ENCODE measurements at places on chromosomes 2 and 18.

DNA sequence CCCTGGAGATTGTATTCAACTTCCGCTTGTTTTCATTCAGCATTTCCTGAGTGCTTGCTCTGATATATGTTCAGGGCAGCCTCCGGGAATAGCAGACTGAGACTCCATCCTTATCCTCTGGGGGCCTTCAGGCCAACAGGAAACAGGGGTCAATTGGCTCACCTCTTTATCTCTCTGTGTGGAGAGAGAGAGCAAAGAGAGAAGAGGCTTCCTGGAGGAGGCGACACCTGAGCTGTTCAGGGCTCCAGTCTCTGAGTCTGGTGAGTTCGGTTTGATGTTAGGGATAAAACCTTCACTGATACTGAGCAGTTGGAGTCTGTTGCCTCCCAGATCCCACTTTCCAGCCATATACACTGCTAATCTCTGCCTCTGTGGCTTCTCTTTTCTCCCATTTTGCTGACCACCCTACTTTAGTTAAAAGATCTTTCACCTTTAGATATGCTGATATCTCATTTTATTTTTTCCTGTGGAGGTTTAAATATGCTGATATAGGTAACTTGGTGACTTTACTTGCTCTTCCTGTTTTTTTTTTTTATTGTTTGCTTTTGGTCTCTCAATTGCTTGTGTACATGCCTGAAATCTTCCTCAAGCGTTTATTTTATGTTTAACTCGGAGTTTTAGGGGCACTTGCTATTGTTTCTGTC lies 56.9 kb downstream of the KCNS3 start:
- no peak for DNase-seq
- H3K4me1 ChIP-seq, result peaks cover 3% of the 10 kb centered on the region
- H3K27ac ChIP-seq, result no peak overlapping the region
- H3K4me3 ChIP-seq, result no peak overlapping the region

DNA sequence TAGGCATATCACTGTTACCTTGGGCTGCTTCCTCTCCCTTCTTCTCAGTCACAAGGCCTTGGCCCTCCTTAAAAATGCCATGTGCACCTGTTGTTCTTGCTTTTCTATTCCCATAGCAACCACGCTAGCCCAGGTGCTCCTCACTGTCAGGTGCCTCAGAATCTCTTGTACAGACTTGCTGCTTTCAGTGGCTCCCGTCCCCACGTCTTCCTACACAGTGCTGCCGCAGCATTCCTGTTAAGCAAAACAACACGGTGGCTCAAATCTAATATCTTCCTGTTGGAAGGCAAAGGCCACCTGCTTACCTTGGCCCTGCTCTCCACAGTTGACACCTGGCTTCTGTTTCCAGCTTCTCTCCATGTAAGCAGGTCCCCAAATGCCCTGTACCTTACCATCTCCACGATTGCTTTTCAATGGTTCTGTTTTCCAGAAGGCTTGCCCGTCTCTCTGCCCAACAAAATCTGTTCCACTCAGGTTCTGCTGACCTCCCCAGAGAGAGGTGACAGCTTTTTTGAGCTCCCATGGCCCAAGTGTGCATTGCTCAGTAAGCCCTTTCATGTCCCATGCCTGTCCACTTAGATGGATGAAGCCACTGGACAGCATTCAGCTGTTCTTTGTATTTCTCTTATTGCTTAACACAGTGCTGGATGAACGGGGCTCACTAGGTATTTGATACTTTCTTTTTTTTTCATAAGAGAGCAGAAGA lies 240.4 kb downstream of the PRKCE start:
- H3K27ac ChIP-seq, result peak overlapping the region; percentile 78
- no peaks in the 10 kb centered on the region for H3K27me3 ChIP-seq
- peaks cover 24% of the 10 kb centered on the region for H3K4me1 ChIP-seq
- H3K36me3 ChIP-seq, result no peaks in the 10 kb centered on the region
- DNase-seq, result no peak
- no peak overlapping the region for H3K4me3 ChIP-seq

- no peaks in the 10 kb centered on the region for H3K36me3 ChIP-seq
- H3K4me1 ChIP-seq, result peaks cover 6% of the 10 kb centered on the region
- no peak overlapping the region for H3K4me3 ChIP-seq
Measured at GRCh38 chr18:11570769-11571412, 38.5 kb upstream of the SLC35G4 start.

- no peak for DNase-seq
- H3K4me3 ChIP-seq, result no peak overlapping the region
- H3K27ac ChIP-seq, result no peak overlapping the region
- no peaks in the 10 kb centered on the region for H3K27me3 ChIP-seq
Measured at GRCh38 chr2:23465936-23466335, 81.0 kb downstream of the KLHL29 start.

- no peaks in the 10 kb centered on the region for H3K36me3 ChIP-seq
- H3K4me1 ChIP-seq, result peaks cover 4% of the 10 kb centered on the region
- no peak overlapping the region for H3K27ac ChIP-seq
- no peak for DNase-seq
Measured at GRCh38 chr18:11398625-11399024, 210.8 kb upstream of the SLC35G4 start.

GRCh38 chr2:43157506-43158246 lies 68.7 kb downstream of the ZFP36L2 start:
- H3K36me3 ChIP-seq, result no peaks in the 10 kb centered on the region
- H3K27ac ChIP-seq, result no peak overlapping the region
- H3K4me1 ChIP-seq, result peaks cover 18% of the 10 kb centered on the region
- no peak for DNase-seq
- H3K4me3 ChIP-seq, result no peak overlapping the region
- H3K27me3 ChIP-seq, result no peaks in the 10 kb centered on the region

- no peak overlapping the region for H3K27ac ChIP-seq
- H3K36me3 ChIP-seq, result no peaks in the 10 kb centered on the region
- H3K4me3 ChIP-seq, result peak overlapping the region; percentile 45
- H3K27me3 ChIP-seq, result peaks cover 52% of the 10 kb centered on the region
Measured at GRCh38 chr2:27303093-27304025, 4.9 kb downstream of the UCN start.
